ENCODE measurements at places on chromosomes 13 and 19.

DNA sequence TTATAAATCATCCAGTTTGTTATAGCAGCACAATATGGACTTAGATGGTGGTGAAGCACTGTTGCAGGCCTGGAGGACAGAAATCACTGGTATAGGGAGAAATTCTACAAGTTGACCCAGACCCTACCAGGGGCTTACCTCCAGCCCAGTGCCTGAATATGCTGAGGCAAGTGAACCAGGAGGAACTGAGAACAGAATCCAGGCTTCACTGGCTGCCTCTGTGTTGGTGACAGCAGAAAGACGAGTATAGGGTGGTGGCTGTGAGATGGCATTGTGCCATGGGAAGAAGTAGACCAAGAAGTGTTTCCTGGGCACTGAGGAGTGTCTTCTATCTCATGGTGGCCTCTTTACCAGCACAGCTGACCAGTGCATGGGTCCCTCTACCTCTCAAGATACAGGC lies 15.9 kb upstream of the EID2 start:
- DNase-seq, result no peak

- DNase-seq, result peak; percentile 48
Observed at GRCh38 chr13:113209759-113210421, 477 bp downstream of the CUL4A start.

GRCh38 chr13:25971459-25972145 lies 80.2 kb downstream of the SHISA2 start:
- DNase-seq, result no peak

DNA sequence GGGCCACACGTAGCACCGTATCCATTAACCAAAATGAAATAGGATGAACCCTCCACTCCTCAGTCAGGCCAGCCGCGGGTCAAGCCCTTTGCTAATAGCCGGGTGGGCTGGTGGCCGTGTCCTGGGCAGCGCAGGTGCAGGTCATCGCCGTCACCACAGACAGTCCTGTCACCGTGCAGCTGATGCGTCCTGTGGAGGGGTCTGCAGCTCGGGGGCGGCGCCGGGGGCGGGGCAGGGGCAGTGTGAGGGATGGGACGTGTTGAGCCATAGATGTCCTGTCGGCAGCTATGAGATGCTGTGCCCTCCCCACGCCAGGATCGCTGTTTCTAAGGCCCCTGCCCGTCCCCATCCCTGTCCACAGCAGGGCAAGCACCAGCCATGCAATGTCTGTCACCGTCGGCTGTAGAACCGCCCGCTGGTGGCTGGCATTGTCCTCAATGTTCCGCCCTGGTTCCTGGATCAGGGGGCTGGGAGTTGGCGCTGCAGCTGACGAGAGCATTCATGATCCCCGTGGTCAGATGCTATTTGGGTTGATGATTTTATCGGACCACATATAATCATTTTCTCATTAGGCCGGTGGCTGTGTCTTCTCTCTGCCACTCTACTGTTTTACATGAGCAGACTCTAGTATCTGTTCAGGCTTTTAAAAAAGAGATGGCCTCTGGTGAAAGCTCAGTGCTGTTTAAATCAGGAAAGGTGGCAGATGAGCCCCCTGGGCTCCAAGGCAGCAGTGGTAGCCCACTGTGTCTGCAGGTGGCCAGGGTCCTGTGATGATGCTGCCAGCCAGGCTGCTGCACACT lies 126.1 kb downstream of the KDM4B start:
- no peak for DNase-seq

DNA sequence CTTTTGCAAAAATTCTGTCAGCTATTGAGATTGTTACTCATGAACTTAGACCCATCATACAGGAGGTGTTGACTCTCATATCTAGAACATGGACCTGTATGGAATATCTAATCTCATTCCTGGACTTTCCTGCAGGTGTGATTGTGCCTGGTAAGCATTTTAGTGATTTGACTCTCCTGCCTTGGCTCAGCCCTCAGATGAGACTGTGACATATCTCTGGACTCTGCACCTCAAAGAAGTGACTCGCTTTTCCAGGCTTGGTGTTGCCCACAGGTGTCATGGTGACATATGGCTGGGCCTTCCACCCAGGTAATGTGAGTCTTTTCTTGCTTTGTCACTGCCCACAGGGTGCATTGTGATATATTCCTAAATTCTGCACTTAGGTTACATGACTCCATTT lies 17.8 kb upstream of the ZNF726 start:
- DNase-seq, result no peak

- no peak for DNase-seq
Observed at GRCh38 chr19:47631681-47632446, 22.9 kb downstream of the BICRA start.

DNA sequence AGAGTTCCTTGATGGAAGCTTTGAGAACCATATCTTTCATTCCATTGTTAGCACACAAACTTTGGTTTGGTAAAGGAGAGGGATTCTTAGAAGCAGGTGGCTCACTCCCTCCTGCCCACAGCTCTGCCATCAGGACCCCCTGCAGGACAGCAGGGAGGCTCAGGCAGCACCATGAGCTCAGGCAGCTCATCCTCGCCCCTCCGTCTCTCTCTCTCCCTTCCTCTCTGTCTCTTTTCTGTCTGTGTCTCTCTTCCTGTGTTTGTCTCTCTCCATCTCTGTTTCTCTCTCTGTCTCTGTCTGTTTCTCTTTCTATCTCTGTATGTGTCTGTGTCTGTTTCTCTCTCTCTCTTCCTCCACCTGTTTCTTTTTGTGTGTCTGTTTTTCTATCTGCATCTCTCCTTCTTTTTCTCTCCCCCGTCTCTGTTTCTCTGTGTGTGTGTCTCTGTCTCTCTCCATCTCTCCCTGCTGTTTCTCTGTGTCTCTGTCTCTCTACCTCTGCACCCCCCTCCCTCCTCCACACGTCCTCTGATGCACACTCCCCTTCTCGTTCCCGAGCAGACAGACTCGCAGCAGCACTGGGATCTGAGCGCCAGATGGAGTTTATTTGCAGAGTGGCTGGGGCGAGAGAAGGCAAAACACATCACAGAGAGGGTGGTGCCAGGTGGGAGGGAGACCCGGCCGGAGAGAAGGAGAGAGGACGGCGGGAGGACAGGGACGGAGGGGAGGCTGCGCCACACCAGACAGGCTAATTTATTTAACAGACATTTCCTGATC lies 8.7 kb downstream of the SBK2 start:
- DNase-seq, result no peak

- no peak for DNase-seq
Observed at GRCh38 chr13:97253581-97254293, 31.6 kb downstream of the MBNL2 start.

- peak; percentile 77 for DNase-seq
Observed at GRCh38 chr19:42270346-42271044, 1.4 kb downstream of the CIC start.

- no peak for DNase-seq
Observed at GRCh38 chr19:36652958-36653357, 13.7 kb downstream of the ZNF461 start.

DNA sequence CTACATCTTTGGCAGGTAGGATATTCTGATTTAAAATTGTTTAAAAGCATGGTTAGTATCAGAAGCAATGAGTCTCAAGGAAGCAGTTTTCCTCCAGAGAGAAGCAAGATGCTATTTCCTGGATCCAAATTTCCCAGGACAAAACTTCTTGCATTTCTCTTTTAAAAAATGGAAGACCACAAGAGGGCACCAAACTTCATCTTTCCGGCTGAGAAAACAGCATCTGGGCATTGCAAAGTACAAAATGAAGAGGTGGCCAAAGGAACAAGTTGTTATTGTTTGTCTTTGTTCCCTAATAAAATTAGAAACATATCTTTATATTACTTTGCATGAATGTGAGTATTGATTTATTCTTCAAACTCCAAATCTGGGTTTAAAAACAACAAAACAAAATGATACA lies 60.0 kb upstream of the LRCH1 start:
- DNase-seq, result no peak

- no peak for DNase-seq
Observed at GRCh38 chr19:33445442-33446329, 72.2 kb downstream of the CEBPG start.

DNA sequence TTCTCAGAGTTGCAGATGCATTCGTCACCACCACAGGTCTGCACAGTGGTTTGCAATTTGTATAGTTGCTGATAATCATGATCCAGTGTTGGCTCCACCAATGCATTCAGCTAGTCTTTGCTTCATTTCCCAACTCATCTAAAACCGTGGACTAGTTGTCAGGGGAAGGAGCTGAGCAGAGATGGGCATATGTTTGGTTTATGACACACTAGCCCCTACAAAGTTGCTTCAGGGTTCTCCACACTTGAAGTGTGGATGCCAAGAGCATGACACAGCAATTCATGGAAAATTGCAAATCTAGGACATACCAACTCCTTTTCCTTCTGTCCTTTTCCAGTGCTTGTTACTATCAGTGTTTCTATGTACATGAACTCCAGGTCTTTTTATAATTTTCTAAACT lies 168.0 kb downstream of the TNFSF13B start:
- DNase-seq, result no peak
